Amygdala (tissue), 56 donors: ENCODE measurements at places on chromosomes 4 and X.

GRCh38 chr4:111630705-111631104 is 514.5 kb upstream of the FAM241A start:
- no peak for DNase-seq

- DNase-seq = no peak
These were observed 731.3 kb downstream of the DMD start for GRCh38 chrX:32480019-32480418.

- DNase-seq = peak; percentile 18
These were observed 94.5 kb downstream of the ANXA3 start for GRCh38 chr4:78645853-78646757.

- DNase-seq = no peak
These were observed 73.6 kb downstream of the GABRB1 start for GRCh38 chr4:47104986-47105385.

DNA sequence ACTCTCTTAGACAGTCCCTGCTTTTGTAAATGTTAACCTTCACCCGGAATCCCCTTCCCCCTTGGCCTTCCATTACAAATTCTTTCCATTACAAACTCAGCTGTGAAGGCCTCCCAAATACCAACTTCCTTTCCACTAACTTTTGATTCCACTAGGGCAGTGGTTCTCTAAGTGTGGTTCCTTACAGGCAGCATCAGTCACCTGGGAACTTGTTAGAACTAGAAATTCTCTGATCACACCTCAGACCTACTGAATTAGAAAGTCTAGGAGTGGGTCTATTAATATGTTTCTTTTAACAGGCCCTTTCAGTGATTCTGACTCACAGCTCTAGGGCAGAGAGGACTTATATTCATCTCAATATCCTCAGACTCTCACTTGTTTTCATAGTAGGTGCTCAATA is 19.0 kb upstream of the MRPL1 start:
- DNase-seq = no peak

DNA sequence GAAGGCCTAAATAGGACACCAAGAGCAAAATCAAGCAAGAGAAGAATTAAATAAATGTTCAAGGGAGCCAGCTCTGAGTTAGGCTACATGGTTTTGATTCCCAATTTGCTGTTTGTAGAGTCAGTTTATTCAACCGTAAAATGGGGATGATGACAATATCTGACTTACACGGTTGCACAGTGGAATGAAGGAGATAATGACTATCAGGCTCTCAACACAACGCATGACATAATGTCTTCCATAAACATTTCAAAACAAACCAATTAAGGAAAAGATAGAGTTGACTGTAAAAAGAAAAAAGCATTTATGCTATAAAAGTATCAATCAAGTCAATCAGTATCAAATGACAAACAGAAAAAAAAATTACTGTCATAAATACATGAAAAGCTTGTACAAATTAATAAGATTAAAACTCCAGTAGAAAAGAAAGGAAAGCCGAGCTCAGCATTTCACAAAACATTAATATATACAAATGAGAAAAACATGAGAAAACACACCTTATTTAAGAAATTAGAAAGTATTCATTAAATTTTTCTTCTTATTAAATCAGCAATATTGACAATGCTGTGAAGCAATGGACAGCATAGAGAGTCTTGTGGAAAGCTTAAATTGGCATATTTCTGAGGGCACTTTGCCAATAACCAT is 179.0 kb downstream of the SCFD2 start:
- no peak for DNase-seq

GRCh38 chr4:2436301-2436700 is 17.5 kb downstream of the CFAP99 start:
- DNase-seq = peak; percentile 53

DNA sequence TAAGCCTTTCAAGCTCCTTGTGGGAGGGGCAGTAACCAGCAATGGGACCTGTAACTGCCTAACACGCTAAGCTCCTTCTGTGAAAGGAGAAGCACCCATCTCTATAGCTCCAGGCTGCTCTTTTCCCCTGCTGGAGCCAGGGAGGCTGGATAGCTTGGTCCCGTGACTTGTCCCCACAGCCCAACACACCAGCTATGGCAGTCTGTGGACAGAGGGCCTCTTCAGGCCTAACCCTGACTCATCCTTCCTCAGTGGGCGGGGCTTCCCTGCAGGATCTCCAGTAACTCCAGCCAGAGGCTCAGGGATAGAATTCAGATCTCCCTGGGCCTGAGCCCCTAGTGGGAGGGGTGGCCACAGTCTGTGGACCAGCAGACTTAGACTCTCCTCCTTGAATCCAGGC is 1290.1 kb downstream of the PCDH7 start:
- DNase-seq = no peak

- no peak for DNase-seq
These were observed 2.0 kb downstream of the GTPBP6 start for GRCh38 chrX:316351-317325.

DNA sequence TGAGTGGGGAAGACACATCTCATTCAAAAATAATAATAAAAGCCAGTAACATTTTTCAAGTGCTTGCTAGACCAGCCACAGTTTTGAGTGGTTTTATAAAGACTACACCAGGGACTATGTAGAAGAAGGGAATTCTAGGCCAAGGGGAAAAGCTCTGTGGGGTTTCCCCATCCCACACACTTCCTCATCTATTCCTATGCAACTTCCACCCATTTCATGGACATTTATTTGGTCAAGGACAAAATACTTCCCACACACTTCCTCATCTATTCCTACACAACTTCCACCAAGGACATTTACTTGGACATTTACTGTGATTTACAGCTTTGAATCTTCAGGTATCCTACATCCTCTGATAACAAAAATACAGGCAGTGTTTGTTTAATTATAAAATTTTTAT is 86.5 kb upstream of the KLF3 start:
- DNase-seq = no peak

GRCh38 chrX:66018585-66019309 is 21.1 kb downstream of the VSIG4 start:
- DNase-seq = no peak

DNA sequence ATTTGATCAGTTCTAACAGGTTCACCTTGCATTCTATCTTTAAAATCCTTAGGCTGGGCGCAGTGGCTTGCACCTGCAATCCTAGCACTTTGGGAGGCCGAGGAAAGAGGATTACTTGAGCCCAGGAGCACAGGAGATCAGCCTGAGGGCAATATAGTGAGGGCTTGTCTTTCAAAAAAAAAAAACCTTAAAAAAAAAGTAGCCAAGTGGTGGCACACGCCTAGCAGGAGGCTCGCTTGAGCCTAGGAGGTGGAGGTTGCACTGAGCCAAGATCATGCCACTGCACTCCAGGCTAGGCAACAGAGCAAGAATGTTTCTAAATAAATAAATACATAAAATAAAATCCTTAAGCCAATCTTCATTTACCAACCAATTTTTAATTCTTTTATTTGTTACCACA is 75.6 kb downstream of the PRSS12 start:
- no peak for DNase-seq

- no peak for DNase-seq
These were observed 223.5 kb downstream of the APBB2 start for GRCh38 chr4:40990899-40991265.

DNA sequence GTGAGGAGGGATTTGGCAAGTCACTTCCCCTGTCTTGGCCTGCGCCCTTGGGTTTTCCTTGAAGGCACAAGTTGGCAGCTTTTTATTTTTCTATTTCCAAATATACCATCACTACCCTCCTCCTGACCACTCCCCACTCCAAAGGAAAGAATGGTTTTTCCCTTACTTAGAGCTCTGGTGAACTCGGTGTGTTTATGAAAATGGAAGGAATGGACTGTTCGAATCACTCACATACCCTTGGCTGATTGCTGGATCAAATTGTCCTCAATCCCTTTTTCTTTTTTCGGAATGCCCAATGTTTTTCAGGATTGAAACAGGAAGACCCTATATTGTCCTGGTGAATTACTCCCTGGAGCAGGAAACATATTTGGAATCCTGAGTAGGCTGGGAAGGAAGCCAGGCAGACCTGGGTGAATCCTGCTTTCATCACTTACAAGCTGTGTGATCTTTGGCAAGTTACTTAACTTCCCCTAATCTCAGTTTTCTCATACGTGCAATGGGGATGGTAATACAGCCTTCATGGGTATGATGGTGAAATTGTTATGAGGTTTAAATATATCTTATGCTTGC is 70.7 kb downstream of the RTL5 start:
- DNase-seq = no peak

- DNase-seq = no peak
These were observed at the start of gene EVC for GRCh38 chr4:5710961-5711478. TSS of gene EVC (plus strand) at chr4:5711201. CDS start at chr4:5711381, 180 bp downstream.

DNA sequence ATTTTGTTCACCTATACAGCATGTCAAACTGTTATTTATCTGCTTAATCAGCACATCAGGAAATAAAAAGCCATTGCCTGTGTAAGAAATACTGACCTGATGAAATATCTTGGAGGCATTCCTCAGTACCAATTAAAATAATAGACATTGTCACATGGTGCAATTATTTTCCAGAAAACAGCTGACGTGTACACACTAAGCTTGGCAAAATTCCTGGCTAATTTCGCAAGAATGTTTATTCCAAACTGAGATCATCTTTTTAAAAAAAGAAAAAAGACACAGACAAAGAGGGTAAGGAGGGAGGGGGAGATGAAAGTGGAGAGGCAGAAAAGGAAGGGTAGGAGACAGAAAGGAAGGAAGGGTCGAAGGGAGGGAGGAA is 61.9 kb upstream of the NFKB1 start:
- DNase-seq = no peak

DNA sequence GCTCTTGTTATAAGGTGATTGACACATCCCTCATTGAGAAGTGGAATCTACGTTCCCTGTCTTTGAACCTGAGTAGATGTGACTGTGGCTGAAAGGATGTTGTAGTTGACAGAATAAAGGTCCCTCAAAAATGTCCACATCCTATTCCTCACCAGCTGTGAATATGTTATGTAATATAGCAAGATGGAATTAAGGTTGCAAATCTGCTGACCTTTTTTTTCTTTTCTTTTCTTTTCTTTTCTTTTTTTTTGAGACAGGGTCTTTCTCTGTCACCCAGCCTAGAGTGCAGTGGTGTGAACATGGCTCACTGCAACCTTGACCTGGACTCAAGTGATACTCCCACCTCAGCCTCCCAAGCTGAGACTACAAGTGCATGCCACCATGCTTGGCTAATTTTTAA is 7.2 kb upstream of the CCNG2 start:
- no peak for DNase-seq

GRCh38 chrX:148417934-148418333 is 82.5 kb upstream of the AFF2 start:
- no peak for DNase-seq

GRCh38 chrX:16222151-16222550 is 54.9 kb downstream of the MAGEB17 start:
- no peak for DNase-seq

DNA sequence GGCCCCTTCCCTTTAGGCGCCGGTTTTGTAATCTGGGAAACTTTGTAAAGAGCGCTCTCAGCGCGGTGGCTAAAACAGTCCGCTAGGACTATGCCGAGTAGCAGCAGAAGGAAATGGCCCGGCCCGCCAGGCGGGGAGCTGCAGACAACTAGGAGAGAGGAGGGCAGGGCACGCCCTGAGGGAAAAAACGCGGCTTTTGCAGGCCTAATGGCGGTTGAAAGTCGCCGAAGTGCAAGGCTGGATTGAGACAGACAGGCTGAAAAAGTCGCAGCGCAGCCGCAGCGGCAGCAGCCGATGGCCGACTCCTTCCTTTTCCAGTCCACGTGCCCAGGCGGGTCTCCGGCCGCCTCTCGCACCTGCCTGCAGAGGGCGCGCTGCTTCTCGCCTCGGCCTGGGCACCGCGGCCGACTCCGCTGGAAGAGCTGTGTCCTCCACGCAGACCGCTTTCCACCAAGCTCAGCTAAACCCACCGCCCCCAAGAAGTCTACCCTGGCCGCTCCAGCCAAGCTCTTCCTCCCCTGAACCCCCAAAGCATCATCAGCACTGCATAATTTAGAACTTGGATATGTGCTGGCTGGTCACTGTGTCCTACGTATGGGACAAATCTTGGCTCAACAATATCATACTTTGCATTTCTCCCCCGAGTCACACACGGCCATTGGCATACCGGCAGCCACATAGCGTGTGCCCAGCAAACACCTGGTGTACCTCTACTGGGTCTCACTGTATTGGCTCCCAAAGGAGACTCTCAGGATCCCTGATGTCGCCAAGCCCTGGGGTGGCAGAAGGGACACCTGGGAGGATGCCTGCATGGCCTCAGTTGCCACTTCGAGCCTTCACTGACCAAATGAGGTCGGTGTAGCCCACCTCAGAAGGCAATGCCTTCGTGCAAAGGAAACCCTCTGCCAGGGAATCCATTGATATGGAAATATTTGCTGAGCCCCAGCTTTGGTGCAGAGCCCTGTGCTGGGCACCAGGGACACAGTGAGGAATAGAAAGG is 14.5 kb downstream of the SLC25A5 start:
- peak; percentile 3 for DNase-seq

DNA sequence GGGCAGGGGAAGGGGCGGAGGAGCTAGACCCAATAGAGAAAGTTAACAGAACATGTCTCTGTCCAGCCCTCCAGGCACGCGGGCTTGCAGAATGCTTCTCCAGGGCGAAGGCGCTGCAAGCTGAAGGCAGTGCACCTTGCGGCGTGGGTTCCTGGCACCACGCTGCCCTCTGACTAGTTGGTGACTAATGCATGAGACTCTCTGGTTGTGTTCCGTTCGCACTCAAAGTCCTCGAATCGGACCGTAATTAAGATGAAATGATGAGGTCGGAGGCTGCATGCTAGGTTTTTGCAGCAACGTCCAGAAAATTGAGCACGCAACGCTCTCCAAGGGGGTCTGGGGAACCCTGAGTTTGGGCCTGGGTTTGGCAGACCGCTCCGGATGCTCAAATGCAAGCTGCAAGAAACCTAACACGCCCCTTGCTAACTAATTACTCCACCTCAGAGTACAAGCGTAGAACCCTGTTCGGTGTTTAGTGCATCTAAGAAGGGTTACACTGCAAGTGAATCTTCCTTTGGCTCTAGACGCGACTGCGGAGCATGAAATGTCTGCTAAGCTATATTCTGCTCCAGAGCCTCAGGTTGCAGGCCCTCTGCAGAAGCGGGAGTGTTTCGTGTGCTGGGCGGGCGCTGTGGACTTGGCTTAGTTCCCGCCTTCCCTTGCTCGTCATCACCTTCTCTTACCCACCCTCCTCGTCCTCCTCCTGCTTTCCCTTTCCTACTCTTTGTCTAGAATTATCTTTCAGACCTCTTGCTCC is 57.1 kb upstream of the NKAP start:
- DNase-seq = no peak

GRCh38 chr4:21470535-21470934 is 478.0 kb downstream of the KCNIP4 start:
- DNase-seq = no peak

DNA sequence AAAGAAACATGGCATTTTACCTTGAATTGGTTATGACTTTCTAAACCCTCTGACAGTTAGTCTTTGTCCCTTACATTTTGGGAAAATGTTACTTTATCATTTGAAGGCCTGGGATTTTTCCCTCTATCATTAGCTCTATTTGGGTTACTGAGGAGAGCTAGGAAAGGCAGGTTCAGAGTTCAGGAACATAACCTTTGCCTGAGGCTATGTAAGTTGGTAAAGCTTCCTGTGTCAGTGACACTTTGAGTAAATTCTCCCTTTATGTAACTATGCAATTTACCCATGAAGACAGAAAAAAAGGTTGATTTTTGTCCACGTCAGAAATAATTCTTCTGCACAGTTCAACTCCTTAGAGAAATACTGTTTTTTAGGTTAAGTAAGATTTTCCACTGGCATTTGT is 171.8 kb upstream of the NRK start:
- no peak for DNase-seq

GRCh38 chr4:180219080-180219479 is 2024.1 kb upstream of the TENM3 start:
- DNase-seq = no peak
